Activated CD4-positive, alpha-beta T cell treated with anti-CD3 and anti-CD28 coated beads, Interleukin-2, amount 50 U/mL, for 1 hour (primary cell): ENCODE measurements at places on chromosomes 11 and 22.
A peak's percentile ranks its signal among the peaks of the same experiment; 100 is the strongest.

GRCh38 chr11:43434893-43435292, 76.2 kb downstream of the TTC17 start:
- DNase-seq = no peak

DNA sequence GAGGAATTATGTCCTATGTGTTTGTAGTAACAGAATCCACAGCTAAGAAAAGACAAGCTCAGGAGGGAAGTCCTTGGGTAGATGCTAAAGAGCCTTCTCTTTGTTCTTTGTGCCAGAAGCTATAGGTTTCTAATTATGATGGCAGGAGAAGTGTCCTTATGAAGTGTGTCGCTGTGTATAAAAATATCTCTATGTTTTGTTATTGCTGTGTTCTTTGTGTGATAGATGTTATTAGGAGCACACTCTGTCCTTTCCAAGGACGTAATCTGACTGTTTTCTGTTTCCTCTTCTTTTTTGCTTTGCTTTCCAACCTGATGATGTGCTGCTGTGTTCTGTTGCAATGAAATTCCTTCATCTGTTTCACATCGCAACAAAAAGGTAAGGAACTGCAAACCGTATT, 171.9 kb downstream of the NCAM1 start:
- DNase-seq = no peak

DNA sequence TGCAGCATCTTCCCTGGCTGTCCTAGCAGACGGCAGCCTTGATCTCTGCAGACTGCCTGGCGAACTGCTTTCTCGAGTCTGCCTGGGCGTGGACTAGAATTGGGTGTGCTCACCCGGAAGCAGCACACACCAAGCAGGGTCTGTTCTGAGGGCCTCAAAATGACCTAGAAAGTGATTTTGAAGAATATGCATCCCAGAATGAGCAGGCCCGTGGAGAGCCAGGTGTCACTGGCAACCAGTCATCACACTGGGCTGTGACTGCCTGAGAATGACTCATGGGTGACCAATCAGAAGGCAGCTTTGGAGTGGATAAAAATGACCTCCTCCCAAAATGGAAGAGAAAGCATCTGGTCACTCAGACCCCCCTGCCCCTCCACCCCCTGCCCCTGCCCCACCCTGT, 114.9 kb upstream of the NECTIN1 start:
- DNase-seq = no peak

DNA sequence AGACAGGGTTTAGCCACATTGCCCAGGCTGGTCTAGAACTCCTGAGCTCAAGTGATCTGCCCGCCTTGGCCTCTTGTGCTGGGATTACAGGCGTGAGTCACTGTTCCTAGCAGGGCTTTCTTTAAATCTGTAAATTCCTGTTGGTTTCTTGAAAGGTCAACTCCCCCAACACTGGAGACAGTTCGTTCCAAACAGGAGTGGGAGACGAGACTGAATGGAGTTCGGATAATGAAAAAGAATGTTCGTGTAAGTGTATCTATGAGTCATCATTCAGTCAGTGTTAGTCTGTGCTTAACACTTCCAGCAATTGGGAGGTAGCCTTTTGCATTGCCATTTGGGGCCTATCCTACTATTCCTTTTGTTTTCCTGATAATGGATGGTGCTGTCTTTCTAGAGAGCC, 10.0 kb upstream of the BACE1-AS start:
- DNase-seq = no peak

DNA sequence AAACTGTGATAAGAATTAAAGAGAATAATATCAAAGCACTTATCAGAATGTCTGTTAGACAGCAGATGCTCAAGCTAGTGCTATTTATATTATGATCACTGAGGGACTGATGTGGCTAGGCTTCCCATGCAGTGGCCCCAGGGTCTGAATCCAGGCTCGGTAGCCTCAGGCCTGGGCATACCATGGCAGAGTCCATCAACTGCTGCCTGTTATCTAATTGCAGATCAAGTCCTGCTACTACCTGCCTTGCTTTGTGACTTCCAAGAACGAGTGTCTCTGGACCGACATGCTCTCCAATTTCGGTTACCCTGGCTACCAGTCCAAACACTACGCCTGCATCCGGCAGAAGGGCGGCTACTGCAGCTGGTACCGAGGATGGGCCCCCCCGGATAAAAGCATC, 57.5 kb downstream of the TIMP3 start:
- no peak for DNase-seq

- DNase-seq = no peak
Measured at GRCh38 chr22:46607483-46608114, 12.6 kb upstream of the GRAMD4 start.

DNA sequence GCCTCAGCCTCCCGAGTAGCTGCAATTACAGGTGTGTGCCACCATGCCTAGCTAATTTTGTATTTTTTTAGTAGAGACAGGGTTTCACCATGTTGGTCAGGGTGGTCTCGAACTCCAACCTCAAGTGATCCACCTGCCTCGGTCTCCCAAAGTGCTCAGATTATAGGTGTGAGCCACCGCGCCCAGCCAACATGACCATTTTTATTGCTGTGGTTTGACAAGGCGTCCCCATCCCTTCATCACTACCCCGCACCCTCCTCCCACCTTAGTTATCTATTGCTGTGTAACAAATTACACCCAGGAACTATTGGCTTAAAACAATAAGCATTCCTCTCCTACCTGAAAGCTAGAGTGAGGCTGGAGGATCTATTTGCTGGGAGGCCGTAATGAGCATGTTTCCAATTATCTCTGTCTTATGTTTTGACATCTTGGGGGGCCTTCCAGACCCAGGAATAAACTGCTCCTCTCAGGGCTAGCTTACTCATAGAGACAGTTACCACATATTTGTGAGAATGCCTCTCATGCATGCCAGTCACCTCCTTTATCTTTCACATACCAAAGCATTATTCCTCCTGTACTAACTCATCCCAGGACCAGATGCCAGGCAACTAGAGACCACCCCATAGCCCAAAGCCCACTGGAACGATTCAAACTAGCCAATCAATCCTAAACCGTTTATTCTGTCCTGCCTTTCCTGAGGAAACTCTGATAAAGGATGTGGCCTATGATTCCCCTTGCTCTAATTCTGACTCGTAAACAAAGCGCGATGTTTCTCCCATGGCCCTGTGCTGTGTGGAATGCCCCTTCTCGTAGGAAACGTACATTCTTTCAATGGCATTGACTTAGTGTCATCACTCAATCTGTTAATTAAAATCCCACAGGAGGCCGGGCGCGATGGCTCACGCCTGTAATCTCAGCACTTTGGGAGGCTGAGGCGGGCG, 19.4 kb downstream of the SNU13 start:
- no peak for DNase-seq

GRCh38 chr11:130122141-130122575, 37.4 kb upstream of the ST14 start:
- no peak for DNase-seq

DNA sequence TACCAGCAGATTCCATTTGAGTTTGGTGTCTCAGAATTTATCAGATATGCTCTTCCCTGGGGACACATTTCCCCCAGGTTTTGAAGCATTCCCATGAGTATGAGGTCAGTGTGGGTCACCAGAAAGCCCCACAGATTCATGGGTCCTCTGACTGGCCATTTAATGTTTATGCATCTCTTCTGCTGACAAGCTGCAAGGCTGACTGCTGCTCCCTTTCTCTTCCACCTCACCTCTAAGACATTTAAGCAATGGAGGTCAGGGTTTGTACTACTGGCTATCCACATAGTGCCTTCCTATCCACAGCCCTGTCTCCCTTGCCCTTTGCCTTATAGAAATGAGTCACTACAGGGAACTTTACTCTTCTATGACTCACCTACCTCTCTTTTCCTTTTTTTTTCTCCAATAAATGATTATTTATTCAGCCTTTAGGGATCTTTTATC, 106.0 kb upstream of the TIMP3 start:
- DNase-seq = no peak

DNA sequence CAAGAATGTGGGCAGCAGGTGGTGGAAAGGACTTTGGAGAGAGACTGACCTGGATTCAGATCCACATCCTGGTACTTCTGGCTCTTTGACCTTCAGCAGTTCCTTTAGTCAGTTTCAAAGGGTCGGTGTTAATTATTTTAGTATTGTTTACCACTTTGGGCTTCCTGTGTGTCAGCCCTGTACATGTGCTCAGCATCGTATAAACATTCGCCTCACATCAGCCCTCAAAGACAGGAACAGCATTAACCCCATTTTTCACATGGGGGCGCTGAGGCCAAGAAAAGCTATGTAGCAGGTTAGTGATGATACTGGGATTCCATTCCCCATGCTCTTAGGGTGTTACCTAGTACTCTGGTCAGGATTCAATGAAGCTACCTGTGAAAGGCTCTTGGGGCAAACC, 72.1 kb upstream of the YWHAH start:
- DNase-seq = peak; percentile 5

DNA sequence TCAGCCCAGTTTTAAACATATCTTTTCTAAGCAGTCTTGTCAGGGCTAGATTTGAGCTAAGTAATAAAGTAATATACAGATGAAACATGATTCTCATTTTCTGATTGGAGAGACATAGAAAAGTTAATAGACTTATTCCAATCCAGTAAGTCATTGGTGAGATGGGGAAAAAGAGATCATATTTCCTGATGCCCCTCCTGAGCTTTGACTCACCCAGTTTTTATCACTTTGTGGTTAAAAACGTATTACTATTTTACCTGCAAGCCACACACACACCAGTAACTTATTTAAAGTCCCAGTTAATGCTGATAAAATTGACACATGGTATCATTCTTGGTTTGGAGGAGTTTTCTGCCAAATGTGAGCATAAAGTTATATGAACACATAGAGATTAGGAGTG, 306.8 kb downstream of the CADM1 start:
- DNase-seq = no peak

DNA sequence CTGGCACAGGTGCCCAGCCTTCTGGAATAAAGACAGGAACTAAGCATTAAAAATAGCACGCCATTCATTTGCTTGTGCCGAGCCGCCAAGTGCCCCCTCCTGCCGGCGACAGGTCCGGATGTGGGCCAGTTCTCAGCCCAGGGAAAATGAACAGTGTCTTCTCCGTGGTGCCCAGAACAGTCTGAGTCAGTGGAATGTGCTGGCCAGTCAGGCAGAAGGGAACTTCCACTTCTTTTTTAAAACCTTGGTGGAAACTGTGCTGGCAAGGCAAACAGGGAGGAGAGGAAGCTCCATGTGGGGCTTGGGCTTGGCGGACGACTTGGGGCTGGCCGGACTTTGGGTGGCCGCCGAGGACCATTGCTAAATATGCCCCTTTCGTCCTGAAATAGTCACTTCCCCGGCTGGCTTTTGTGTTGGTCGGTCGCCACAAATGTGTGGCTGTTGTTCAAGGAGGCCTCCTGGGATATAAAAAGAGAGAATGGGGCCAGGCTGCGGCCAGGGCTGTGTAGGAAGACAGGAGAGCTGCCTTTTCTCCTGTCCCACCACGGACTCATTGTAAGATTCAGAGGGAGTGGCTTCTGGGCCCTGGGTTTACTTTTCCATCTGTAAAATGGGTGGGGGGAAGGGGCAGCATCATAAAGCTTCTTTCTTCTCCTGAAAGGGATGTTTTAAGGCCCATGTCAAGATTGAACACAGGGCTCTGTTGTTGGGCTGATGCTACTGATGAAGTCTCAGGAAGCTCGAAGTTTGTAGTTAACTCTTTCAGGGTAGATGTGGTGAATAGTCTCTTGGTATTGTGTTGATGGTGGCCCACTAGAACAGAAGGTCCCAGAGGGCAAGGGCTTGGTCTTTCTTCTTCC, 101.0 kb downstream of the PTPRJ start:
- peak; percentile 11 for DNase-seq

- no peak for DNase-seq
Measured at GRCh38 chr11:68897441-68897840, 6.2 kb downstream of the MRPL21 start.

GRCh38 chr11:45924927-45925326, 2.5 kb downstream of the LARGE2 start:
- no peak for DNase-seq

DNA sequence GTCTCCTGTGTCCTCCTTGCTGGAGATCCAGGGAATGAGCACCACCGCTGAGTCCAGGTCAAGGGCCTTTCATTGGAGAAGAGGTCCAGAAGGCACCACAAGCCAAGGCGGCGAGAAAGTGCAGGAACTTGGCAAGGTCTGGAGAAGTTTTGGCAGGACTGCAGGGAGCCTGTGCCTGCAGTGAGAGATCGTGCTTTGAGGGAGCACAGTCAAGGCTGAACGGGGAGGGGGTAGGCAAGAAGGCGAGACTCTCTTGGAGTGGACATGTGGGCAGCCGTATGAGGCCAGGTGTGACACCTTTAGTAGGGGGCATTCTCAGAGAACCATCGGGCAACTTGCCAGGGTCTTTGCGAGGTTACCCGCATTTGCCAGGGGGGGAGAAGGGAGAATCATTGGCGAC, 30.5 kb downstream of the LRRC10B start:
- DNase-seq = no peak

- DNase-seq = no peak
Measured at GRCh38 chr11:63814383-63814736, 1.1 kb downstream of the SPINDOC start.

- DNase-seq = no peak
Measured at GRCh38 chr22:24937114-24937513, 9.4 kb downstream of the LHFPL7 start.

GRCh38 chr11:43797337-43797736, 83.3 kb upstream of the ALKBH3 start:
- no peak for DNase-seq

DNA sequence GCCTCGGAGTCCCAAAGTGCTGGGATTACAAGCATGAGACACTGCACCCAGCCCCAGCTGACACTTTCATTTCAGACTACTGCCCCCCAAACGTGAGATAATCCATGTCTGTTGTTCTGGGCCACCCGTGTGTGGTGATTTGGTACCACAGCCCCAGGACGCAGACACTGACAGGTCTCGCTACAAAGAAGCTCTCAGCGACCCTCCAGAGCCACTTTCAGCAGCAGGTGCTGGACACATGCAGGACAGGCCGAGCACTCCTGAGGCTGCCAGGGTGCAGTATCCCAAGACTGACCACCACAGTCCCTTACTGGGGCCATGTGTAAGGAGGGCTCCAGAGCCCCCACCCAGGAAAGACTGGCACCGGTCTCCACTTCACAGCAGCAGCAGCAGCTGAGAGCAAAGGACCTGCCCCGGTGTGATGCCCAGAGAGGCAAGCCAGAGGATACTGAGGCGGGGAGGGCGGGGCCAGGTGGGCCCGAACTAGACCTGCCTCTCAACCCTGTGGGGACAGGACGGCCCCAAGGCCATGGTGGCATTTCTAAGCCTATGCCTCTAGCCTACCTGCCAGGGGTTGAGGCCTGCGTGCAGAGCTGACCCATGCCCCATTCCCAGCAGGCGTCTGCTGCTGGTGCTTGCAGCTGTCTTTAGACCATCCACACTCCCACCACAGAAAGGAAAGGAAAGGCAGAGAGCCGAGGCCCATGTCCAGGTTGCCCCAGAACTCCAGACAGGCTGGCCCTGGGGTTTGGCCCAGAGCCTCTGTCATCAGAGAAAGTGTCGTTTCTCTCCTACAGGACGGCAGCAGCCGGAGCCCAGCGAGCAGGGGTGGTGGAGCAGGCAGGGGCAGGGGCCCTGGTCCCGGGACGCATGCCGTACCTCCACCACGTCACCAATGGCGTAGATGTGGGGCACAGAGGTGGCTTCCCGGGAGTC, 28.0 kb upstream of the GNB1L start:
- DNase-seq = no peak

GRCh38 chr11:13685461-13686108, 17.1 kb downstream of the FAR1 start:
- DNase-seq = no peak

GRCh38 chr11:81207421-81208054, 1526.1 kb downstream of the FAM181B start:
- no peak for DNase-seq

- DNase-seq = no peak
Measured at GRCh38 chr11:130055617-130056016, 14.1 kb upstream of the APLP2 start.
